NCI-H187 treated with DMSO at 0.1 percent for 48 hours (cell line): ENCODE measurements at places on chromosomes 13 and 19.

DNA sequence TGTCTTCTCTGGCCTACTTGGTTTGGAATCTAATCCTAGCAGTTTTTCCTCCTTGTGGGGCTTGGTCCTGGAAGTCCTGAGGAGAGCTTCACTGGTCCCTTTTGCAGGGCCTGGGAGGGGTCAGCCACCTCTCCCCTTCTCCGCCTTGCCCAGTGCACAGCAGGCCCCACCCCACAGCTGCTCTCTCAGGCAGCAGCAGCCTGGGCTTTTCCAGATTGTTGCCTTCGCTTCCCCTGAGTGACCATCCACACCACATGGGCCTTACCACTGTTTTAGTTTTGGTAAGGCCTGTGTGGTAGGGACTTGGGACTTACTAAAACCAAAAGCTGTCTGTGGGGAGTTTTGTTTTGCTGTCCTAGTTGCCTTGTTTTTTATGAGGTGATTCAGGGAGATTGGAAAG, 11.5 kb downstream of the MPHOSPH8 start:
- no peak for DNase-seq

DNA sequence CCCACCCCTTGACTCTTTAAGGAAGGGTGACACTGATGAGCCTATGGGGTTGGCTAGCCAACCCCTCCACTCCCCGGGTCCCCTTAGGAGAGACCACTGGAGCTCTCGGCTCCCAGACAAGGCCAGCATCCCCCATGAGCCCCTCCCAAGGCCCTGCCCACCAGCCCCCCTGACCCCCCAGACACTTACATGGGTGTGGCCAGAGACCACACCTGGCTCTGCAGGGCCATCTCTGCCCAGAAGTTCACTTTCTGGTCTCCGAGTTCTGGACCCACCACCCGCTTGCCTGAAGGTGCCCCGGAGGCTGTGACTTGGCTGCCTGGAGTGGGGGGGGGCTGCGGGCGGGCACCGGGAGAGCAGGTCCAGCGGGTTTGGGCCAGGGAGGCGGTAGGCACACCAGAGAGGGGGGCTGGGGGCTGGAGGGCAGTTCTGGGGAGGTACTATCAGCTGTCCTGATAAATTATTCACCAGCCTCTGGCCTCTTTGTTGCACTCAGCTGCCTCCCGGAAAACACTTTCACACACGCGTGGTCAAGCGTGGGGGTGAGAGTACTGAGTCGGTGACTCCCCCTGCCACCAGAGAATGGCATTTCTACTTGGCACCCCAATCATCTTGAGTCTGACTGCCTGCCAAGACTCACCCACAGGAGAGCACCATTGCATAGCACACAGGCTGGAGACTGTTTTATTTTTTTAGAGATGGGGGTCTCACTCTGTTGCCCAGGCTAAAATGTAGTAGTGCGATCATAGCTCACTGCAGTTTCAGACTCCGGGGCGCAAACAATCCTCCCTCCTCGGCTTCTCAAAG, at the start of gene PALM3:
Gene PALM3 (minus strand): TSS at position 326 of the 807 bp plus-strand sequence. CDS start 96 bp downstream, at position 230.
- DNase-seq: no peak

DNA sequence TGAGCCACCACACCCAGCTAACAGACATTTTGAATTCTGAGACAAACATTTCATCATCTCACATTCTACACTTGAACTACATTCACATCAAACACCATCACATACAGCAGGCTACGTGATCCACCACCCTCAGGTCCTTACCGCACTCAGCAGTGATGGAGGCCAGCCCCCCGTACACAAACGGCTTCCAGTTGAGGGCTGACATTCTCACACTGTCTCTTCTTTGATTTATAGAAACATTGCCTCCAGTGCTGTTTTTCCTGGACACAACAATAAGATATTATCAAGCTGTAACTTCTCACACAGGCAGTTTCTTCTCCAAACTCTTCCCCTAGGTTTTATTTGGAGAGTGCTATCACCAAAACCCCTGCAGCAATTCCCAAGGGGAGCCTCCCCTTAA, 7.0 kb downstream of the SLC25A30 start:
- DNase-seq: no peak

- no peak for DNase-seq
These were observed 51.3 kb downstream of the GPALPP1 start for GRCh38 chr13:45040622-45041021.

GRCh38 chr13:113139577-113139976, 17.0 kb downstream of the F10 start:
- no peak for DNase-seq

DNA sequence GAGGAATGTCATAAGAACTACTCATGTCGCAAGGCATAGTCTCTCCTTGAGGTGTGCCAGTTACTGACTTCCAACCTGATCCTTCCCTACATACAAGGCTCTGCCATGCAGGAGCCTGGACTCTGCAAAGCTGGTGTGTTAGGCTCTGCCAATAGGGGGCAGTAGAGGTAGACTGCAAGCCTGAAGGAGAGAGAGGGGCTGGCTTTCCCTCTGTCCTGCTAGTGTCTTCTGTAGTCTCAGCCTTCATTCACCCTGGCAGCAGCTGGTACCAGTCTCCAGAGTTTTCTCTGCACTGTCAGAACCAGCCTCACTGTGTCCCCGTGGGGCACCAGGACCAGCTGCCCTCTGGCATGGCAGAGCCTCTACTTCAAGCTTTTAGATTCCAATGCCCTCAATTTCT, 14.5 kb downstream of the SHISA2 start:
- DNase-seq: no peak

DNA sequence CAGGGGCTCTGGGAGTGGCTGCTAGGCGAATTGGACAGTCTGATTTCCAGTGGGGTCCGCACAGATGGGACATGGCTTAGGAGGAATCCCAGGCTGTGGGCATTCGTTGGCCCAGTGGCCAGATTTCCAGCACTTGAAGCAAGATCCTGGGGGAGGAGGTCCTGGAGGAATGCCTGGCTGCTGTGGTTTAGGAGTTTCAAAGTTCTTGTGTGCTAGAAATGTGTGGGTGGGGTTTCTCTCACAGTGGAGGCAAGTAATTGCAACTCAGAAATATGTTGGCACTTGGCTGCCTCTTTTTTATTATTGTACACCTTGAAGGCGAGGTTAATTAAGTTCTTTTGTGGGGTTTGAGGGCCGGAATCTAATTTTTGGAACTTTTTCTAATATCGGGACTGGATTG, 17.1 kb downstream of the IGFL3 start:
- DNase-seq: no peak

DNA sequence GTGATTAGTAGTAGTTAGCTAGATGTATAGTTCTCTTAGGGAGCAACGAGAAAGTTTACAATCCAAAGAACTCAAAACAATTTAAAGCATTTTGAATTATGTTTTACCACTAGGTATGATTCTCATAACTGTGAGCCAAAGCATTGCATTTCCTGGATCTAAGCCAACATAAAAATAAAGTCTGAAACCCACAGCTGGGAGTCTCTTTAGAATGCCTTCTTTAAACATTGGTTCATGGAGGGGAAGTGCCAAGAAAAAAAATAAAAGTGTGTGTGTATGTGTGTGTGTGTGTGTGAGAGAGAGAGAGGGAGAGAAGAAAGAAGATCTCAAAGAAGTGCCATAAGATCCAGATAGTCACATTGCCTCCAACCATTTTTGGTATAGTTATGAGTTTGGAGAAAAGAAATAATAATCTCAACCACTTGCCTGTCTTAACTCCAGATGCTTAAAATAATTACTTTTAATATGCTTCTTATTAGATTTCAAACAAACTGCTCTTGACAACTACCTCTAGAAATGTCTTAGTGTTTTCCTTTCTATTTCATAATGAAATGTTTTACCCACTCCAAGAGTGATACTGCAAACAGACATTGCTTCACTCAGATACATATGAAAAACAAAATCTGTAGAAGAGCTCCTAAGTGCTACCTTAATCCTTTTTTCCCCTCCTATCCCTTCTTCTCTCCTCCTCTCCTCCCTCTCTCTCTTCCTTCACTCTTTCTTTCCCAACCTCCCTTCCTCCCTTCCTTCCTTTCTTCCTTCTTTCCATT, 554.1 kb downstream of the KCTD12 start:
- DNase-seq: no peak

DNA sequence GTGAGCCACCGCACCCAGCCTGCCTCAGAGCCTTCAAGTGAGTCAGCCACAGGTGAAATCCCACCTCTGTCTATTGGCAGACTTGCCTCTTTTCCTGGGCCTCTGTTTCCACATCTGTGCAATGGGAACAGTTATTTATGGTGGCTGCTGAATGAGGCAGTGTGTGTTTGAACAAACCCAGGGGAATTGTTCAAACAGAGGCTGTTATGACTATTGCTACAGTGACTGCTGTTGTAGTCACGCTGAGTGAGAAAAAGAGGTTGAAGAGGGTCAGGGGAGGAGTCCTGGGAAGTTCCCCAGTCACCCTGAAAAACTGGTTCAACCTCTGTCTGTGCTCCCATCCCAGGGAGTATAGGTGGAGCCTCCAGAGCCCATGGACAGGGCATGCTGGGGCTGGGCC, at the start of gene CEACAM19:
Gene CEACAM19 (plus strand): TSS at position 83 of the 400 bp plus-strand sequence. CDS start 450 bp downstream, outside the sequence.
- DNase-seq: no peak

DNA sequence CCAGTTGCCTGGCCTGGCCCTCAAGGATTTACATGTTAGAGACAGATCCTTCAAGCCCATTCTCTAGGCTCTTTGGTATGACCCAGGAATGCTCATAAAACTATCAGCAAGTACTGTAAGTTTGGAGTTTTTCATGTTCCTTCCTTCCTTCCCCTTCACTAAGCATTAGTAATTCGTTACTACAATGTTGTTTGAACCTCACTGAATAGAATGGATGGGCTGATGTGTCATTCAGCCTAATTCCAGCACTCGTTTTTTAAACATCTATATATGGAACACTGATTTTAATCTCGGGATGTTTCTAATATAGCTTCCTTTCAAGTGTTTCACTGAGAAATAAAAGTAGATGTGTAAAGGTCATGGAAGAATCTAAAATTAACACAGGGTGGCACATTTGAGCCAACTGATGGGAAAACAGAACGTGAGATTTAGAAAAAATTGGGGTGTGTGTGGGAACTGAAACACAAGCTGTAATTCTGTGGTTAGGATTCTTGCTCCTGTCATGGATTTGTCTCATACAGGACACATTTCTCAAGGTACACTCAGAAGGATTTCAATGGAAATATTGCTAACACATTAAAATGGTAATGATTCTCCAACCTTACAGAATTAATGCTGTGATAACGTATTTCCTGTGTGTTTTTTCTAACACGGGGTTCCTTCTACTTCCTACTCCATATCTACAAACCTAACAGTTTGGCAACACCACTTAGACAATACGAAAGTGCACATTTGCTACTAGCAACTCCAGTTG, 93.4 kb downstream of the FLT1 start:
- DNase-seq: no peak

DNA sequence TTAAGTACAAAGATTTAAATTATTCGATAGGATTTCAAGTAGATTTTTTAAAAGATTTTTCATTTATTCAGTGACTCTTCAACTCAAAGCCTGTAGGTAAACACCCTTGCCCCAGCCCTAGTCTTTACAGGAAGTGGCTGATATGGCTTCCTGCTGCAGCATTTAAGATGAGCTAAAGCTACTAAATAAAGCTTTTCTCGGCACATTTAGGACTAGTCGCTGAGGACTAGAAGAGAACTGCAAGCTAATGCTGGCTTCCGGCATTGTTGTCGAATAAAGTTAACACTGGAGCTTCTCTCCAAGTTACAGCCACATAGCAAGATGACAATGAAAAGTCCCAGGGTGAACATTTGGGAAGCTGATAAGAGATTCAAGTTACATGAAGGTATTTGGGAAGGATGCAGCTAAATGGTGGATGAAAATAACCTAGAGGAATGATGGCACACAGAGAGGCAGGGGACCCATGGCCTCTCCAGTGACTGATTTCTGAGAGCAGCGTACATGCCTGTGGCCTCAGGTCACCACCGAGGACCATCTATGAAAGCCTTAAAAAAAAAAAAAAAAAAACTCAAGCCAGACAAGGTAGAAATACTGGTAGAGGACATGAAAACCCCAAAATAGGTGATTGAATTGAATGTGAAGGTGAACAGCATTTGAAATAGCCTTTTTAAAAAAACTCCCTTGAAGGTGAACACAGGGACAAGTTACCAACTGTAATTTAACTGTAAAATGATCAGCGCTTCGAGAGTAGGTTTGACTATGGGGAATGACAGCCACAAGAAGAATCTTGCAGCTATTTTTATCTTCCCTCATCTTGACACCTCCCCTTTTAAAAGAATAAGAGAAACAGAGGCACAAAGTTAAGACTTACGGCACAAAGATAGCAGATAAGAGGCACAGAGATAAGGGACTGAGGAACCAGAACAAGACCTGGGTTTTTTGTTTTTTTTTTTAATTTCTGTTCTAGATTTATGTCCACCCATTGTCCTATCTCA, 155.4 kb downstream of the DCT start:
- DNase-seq: no peak

DNA sequence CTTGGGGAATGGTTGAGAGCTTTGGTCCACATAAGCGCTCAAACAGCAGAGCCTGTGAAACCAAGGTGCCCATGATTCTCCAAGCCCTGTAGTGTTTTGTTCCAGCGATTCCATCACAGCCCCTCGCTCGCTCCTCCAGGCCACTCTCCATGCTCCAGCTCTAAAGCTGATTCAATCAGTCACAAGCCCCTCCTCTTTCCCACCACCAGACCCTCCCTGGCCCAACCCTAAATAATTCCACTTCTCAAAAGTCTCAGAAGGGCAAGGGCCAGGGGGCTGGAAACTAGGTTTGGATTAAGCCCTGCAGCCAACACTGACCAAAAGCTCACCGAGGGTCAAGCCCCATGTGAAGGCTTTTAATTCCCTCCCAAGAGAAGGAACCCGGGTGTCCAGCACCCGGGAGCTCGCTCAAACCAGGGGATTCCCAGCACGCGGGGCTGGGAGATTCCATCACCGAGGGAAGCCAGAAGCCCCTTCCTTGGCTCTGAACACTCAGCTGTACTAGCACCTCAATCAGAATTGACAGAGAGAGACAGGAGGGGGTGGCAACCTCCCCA, 1.5 kb downstream of the ZNF296 start:
- DNase-seq: no peak

- DNase-seq: no peak
These were observed 282.7 kb upstream of the KLHL1 start for GRCh38 chr13:70390968-70391367.

- DNase-seq: no peak
These were observed 494.9 kb downstream of the FOXO1 start for GRCh38 chr13:40171566-40171965.

- DNase-seq: no peak
These were observed 7.5 kb downstream of the ARL11 start for GRCh38 chr13:49635599-49636433.

GRCh38 chr19:1396019-1396767, 5.1 kb downstream of the GAMT start:
- no peak for DNase-seq

DNA sequence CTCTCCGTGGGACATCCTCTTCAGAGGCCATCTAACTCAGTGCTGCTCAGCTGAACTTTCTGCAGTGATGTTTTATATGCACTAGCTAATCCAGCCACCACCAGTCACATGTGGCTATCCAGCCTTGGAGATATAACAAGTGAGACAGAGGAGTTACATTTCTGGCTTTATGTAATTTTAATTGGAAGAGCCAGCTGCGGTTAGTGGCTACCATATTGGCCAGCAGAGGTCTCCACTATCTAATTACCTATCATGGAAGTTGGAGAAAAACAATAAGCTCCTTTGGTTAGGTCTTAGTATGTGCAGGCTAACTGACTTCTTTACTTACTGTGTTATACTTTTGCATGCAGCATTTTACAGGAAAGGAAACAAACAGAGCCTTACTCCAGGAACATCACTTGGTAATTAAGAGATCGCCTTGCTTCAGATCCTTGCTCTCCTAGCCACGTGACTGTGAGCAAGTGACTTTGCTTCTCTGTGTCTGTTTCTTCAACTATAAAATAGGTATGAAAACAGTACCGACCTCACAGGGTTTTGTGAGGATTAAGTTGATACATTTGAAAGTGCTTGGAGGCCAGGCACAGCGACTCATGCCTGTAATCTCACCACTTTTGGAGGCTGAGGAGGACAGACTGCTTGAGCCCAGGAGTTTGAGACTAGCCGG, 1.6 kb upstream of the KLK10 start:
- DNase-seq: peak; percentile 22
